ENCODE measurements at places on chromosomes 5 and 9. TPM values are rescaled to one million over a fixed set of nuclear protein-coding genes. Genes with fewer than 3 reads are reported as not detected.

DNA sequence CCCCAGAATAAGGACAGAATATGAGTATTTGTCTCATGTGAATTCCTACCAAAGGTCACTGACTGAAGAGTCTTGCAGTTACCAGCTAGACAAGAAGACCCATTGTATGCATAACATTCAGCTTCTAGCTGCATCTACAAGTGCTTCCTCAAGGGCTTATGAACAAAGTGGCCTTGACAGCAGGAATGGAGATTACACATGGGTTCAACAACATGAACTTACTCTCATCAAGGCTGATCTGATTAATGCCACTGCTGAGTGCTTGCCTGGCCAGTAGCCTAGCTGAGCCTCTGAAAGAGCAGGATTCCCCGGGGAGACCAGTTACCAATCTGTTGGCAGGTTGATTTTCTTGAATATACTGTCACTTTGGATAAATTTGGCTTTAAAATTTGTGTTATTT, 76.7 kb upstream of the CHD1 start:
- DNase-seq: no peak

- no peak for DNase-seq
Measured at GRCh38 chr9:113138760-113139159, 12.0 kb upstream of the SLC31A2 start.

- DNase-seq: peak; percentile 49
Measured at GRCh38 chr9:92512622-92513021, 23.2 kb downstream of the ECM2 start.

- DNase-seq: no peak
Measured at GRCh38 chr5:124995421-124995820, 249.0 kb upstream of the ZNF608 start.

DNA sequence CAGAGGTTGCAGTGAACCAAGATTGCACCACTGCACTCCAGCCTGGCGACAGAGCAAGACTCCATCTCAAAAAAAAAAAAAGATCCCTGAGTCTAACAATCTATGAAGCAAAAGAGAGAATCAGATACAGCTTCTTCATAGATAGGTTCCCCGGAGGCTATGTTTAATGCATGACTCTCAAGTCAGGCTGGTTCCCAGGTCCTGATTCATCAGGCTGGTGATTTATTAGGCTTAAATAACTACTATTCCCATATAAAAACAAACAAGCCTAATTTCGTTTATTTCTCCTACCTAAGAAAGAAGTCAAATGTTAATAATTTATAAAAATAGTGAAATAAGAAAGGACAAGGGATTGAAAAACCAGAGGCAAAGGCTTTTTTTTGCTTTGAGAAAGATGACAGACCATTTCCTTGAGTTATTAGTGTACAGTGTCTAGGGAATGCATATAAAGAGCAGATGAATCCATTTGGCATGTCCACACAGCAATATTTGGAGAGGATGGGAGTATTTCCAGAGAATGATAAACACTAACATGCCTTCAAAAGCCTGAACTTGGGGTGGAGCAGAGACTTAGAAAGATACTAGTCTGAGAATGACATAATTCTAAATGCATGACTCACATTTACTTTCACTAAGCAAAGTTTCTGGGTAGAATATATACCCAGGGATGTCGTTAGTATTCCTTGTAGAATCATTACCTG, 115.3 kb downstream of the NREP start:
- DNase-seq: peak; percentile 5

GRCh38 chr5:54707841-54708240, 190.3 kb downstream of the SNX18 start:
- no peak for DNase-seq

DNA sequence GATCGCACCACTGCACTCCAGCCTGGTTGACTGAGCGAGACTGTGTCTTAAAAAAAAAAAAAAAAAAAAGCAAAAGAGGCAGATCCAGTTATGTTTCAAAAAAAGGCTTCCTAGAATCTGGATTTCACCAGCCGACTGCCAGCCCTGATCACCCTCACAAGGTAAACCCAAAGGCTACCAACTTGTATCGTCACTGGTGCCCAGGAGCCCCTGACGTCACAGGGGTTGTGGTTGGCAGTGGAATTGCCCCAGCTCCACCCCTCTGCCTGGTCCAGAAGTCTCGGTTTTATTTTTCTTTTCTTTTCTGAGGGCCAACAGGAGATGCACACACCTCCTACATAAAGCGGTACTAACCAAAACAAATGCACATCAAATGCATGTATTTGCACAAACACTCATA, 6.0 kb upstream of the LMX1B start:
- DNase-seq: no peak

The IFNA21 gene
- 0.13 TPM for polyA plus RNA-seq

- DNase-seq: no peak
Measured at GRCh38 chr5:31860726-31861433, 221.9 kb downstream of the PDZD2 start.

- no peak for DNase-seq
Measured at GRCh38 chr9:116647515-116647809, 39.6 kb upstream of the TRIM32 start.

The ADAMTS12 gene
- 4.2 TPM for polyA plus RNA-seq

GRCh38 chr9:112618385-112619009, 99.4 kb downstream of the INIP start:
- DNase-seq: no peak

The CYSRT1 gene
- 71.7 TPM for polyA plus RNA-seq

GRCh38 chr5:136425921-136426320, 60.6 kb upstream of the TRPC7 start:
- DNase-seq: no peak

DNA sequence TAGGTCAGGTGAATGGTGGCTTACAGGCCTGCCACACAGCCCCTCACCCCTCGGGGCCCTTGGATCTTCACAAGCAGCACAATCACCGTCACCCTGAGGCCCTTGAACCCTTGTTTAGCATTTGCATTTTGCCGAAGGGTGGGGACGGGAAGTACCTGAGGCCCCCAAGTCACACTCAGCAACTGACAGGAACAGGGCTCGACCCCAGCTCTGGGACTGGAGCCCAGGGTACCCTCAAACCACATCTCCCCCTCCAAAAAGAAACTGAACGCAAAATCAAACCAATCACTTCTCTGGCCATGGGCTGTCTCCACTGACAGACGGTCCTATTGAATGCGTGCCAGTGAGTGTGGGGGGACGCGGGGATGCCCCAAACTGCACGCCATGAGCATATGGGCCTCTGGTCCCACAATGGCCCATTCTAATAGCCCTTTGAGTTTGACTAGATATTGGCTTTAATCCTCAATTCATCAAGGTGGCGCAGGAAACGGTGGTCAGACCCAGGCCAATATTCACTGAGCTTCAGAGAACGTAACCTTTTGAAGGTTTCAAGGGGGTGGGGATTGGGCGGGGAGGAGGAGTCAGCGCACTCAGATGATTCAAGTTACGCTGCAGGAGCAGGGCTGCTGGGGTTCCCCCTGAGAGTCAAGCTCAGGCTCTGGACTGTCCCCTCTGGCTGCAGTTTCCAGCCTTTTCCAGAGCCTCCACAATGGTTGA, 176.0 kb downstream of the DAB2IP start:
- DNase-seq: no peak

GRCh38 chr9:134385915-134386314, 59.7 kb downstream of the RXRA start:
- DNase-seq: no peak

DNA sequence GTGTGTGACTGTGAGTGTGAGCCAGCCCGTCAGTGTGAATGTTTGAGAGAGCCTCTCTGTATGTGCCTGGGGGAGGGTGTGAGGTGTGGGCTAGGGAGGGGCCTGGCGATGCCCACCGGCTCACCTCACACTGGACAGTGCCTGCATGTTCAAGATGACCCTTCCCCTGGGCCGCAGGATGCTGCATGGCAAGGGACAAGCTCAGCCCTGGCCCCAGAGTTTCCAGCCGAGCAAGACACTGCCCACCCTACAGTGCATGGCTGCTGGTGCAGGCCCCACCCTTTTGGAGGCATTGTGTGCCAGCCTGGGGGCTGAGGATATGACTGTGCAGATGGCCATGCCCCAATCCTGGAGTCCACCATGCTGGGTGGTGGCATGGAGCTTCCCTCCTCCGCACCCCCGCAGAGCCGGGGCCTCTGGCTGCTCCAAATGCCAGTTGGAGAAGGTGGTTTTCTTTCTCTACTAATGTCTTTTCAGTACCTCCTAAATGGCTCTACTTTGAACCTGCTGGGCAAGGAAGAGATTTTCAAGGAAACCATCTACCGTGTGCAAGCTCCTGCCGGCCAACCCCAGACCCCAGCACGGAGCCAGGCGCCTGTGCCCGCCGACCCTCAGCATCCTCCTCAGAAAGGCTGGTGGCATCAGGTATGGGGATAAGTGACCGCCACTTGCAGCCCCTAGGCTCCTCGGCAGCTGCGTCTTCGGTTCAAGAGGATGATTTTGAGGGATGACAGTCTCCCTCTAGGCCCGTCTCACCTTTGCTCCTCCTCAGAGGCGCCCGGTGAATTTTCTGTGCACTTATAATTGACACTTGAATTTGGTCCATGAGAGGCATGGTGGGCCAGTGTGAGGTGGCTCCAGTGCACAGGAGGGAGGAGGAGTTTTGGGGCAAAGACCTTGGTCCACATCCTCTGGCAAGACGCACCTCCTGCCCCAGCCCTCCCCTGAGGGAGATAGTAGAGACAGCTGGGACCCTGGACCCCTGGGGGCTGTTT, 27.7 kb downstream of the FGD3 start:
- DNase-seq: no peak

- no peak for DNase-seq
Measured at GRCh38 chr5:79399046-79399445, 114.9 kb downstream of the HOMER1 start.

DNA sequence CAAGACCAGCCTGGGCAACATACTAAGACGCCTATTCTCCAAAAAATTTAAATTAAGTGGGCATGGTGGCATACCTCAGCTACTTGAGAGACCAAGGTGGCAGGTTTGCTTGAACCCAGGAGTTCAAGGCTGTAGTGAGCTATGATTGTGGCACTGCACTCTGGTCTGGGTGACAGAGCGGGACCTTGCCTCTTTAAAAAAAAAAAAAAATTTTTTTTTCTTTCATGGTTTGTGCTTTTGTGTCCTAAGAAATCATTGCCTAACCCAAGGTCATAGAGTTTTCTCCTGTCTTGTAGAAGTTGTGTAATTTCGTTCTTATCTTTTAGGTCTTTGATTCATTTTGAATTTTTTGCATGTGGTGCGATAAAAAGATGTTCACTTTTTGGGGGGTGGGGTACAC, 12.3 kb downstream of the GPBP1 start:
- peak; percentile 18 for DNase-seq

GRCh38 chr5:32805971-32806638, 95.0 kb downstream of the NPR3 start:
- DNase-seq: no peak

The C9 gene
- polyA plus RNA-seq: 0.04 TPM

The PCDHB15 gene
- polyA plus RNA-seq: 3.0 TPM

DNA sequence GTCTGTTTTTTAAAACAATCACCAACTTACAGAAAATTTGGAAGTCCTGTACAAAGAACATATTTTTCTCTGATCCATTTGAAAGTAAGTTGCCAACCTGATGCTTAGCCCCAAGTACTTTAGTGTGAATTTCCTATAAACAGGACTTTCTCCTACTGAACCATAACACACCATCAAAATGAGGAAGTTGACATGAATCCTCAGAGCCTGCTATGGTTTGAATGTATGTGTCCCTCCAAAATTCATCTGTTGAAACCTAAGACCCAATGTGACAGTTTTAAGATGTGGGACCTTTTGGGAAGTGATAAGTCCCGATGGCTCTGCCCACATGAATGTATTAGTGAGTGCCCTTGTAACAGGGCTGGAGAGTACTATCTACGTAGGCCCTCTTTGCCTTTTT, 6.4 kb upstream of the ACOT12 start:
- DNase-seq: no peak

GRCh38 chr5:37709020-37709419, 130.8 kb downstream of the GDNF start:
- no peak for DNase-seq

DNA sequence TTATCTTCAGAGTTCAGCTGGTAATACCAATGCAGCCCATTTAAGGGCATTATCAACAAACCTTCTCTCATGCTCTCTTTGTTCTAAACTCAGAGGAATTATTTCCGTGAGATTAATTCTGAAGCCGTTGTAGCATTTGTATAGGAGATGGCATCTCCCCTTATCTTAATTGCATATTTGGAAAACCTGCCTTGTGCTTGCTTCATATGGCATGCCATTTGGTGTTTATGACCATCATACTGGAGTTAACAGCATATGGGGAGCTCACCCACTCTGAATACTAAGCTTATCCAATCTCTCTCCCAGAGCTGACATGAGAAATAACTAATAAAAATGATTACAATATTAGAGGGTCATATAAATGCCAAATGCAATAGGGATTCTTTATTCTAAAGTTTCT, 243.2 kb downstream of the BRINP1 start:
- DNase-seq: peak; percentile 19

DNA sequence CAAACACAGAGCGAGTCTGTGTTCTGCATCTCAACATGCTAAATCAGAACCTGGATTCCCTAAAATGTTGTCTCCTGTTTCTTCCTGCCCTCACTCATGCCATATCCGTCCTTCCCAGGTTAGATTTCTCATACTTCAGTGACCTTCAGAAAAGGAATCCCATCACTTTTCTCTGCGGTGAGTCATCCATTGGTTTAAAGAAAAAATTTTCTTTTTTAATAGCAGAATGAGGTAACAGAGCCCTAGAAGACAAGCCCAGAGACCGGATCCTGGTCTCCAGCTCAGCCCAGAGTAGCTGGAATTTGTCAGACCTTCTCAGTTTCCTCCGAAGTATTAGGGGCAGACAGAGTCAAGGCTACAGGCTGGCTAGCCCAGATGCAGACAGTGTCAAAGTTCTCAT, 143.2 kb upstream of the DMRT1 start:
- DNase-seq: no peak

The POLR3G gene
- 2.7 TPM for polyA plus RNA-seq

- DNase-seq: no peak
Measured at GRCh38 chr5:96628406-96628805, 33.8 kb upstream of the CAST start.

The IQGAP2 gene
- polyA plus RNA-seq: 29.2 TPM

DNA sequence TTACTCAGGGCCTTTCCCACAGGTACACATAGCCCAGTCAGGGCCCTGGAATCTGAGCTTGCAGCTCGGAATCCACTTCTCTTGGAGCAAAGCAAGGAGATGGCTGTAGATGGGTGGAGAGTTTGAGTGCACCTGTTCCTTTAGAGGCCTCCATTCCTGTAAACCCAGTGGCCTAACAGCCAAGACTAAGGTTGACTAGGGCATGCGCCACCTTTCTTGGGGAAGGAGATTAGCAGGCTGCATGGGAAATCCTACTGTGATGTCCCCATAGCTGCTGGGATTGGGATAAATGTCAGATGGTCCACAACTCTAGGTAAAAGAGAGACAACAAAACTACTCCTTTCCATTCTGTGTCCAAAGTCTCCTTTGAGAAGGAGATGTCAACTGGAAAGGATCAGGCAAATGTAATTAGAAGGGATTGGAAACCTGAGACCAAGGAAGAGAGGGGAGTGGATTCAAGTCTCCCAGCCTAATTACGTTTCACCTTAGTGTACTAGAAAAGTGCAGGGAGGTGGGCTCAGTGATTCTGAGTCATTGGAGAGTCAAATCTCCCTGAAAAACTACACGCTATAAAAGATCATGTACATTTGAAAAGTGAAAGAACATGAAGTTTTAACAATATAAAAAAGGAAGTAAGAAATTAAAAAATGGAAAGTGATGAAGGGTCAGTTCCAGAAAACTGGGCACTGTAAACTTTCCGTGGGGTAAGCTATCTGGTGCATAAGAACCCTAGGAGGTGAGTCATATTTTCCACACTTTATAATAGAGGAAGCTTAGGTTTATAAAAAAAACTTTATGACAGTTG, 104.2 kb downstream of the SEC61B start:
- no peak for DNase-seq
